ENCODE measurements at places on chromosomes 13 and 19.

GRCh38 chr19:55461974-55462626 is 658 bp upstream of the ISOC2 start:
- no peak for DNase-seq

GRCh38 chr19:10388957-10389356 is 8.6 kb upstream of the TYK2 start:
- no peak for DNase-seq

GRCh38 chr19:35291259-35291658 is 702 bp upstream of the MAG start:
- no peak for DNase-seq

- DNase-seq, result no peak
Measured at GRCh38 chr19:55939206-55939605, 7.1 kb upstream of the NLRP13 start.
